Thymus (tissue), 14 donors: ENCODE measurements at places on chromosomes 3 and 15. TPM values are rescaled to one million over a fixed set of nuclear protein-coding genes. Genes with fewer than 3 reads are reported as not detected.

The PLSCR5 gene
- not detected for total RNA-seq

GRCh38 chr3:198022604-198023003, 62.6 kb downstream of the LMLN start:
- DNase-seq = no peak

DNA sequence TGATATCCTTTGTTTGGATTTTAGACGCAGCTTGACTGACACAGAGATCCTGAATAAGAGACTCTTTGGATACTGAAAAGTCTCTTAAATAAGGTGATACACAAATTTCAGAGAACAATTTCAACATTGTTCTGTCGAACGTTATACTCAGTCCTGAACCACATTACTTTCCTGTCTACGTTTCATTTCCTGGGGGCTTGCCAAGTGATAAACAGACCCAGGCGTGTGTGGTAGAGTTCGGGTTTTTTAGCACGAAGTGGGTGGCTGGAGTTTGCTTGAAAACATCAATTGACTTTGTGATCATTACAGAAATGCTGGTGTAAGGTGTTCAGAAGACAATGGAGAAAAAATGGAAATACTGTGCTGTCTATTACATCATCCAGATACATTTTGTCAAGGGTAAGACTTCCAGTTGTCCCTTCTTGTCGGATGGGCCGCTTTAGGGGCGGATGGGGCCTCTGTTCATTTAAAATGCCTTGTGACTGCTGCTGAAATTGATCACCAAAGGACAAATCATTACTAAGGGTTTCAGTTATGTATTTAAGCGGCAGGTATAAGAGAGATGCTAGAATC, at the start of gene CD96:
CD96 (plus strand) TSS at position 287 of the 573 bp plus-strand sequence; CDS start at position 339, 52 bp downstream.
- DNase-seq = peak; percentile 90

GRCh38 chr3:32239307-32240158, 1.1 kb downstream of the CMTM8 start:
- no peak for DNase-seq

The DNAH12 gene
- 0.14 TPM for total RNA-seq

- DNase-seq = no peak
These were observed 10.7 kb downstream of the WHAMM start for GRCh38 chr15:82820128-82820527.

DNA sequence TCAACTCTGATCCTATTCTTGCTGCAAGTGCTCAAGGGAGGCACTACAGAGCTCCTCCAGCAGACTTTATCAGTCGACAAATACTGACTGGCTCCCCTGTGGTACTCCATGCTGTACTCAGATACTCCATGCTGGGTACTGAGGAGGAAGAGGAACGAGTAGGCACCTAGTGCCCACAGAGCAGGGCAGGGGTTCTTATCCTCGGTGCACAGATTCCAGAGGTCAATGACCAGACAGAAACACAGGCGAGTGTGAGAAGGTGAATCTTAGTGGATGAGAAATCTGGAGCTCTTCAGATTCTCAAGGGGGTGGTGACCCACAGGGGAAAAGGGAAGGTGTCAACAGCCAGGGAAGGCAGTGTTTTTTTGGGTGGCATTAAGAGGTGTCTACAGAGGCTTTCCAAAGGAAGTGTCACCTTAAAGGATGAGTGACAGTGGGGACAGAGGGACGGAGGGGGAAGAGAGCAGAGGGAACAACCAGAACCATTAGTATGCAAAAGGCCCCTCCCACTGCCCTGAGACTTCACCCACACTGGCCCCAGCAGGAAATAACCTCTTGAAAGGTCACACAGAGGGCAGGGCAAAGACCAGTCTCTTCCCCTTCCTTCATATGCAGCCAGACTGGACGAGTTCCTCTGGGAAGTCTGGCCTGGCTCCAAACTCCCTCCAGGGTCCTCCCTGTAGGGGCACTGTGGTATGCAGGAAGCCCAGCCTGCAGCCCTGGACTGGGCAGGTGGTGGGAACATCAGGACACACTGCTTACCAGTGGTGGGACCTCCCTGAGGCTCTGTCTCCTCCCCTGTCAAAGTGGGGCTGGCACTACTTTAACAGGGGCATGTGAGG, 27.5 kb downstream of the CCDC12 start:
- no peak for DNase-seq

DNA sequence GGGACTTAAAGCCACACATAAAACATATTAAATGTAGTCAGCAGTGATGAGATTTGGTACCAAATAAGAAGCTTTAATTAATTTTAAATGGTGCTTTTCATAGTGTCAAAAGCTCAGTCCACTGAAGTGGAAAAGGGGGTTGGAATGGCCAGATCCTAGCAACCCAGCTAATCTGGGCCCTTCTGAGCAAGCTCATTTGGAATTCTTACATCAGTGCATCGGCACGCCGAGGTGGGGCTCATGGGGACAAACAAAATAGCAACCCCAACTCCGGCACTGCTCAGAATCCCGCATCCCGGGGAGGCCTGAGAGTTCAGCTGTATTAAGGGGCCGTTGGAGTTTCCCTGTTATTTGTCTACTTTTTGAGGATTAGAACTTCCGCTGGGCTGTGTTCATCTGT, 526.4 kb downstream of the SOX2 start:
- no peak for DNase-seq

The GOLGA8J gene
- 0.05 TPM for total RNA-seq

DNA sequence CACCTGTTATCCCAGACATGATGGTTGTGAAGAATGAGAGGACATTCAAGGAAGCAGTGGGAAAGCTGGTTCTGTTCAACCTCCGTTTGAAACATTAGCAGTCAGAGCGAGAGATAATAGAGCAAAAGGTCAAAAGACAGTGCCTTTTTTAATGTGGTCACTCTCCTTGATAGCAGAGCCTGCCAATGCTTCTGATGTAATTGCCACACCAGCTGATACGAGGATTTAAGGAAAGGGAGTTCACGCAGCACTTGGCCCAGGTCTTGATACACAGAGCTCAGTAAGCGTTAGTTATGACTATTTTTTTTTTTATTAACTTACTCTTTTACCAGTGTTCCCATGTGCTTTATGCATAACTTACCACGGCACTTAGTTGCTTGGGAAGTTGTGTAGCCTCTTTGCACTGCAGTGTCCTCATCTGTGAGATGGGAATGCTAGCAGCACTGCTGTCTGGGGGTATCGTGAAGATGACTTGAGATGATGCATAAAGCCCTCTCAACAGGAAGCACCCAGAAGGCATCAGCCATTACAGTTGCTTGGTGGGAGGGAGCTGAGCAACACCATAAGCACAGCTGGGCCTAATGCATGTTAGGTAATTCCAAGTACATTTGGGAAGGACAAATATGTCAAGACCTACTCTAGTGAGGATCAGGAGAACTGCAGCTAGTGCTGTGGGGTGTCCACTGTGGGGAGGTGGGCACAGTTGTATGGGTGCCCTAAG, 123.3 kb upstream of the RASGRP1 start:
- no peak for DNase-seq

The GBE1 gene
- total RNA-seq = 14.7 TPM

DNA sequence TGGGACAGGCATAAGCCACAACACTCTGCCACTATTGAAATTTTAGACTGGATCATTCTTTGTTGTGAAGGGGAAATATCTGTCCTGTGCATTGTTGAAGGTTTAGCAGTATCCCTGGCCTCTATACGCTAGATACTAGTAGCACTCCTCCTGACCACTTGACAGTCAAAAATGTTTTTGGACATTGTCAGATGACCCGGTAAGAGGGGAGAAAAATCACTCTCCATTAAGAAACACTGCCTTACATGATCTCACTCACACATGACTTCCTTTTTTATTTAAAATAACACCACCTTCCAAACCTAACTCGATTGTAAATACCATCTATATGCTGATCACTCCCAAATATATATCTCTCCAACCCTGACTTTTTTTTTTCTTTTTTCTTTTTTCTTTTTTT, 15.3 kb upstream of the HLTF start:
- no peak for DNase-seq
